CD4-positive, alpha-beta T cell treated with Interleukin-6 at 100 ng/mL for 8 hours (primary cell): ENCODE measurements at places on chromosomes 11 and 22.

DNA sequence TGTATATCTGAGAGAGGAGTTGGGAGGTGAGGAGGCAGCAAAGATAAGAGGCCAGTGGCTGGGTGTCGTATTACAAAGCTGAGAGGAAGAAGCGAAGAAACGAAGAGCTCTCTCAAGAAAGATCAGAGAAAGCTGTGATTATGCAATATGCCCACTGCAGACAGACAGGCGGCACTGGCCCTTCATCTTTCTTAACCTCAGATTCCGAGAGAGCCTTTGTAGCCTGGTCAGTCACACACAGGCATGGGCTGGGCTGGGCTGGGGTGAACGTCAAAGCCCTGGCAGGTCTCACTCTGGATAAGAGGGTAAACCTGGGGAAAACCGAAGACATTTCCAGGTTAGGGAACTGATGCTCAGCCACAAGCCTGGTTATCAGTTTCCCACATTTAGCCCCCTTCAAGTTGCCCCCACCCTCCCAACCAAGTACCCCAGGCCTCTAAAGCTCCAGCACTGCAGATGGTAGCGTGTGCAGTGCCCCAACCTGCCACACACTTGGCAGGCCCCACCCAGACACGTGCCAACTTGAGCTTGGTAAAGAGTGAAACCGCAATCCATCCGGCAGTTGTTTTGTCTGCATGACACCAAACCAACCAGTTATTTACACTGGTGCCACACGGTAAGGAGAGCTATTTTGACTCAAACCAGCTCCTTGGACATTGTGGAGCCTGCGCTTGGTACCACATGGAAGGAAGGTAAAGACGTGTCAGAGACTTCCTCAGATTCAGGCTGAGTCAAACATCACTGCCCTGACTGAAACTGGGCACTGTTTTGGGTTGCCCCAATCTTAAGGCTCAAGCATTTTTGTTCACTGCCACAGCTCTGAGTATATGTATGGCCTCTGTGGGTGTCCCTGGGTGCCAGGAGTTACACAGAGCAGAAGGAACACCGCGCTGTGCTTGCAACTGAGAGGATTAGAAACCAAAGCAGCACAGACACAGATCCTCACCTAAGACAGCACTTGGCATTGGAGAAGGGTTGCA, 135.9 kb downstream of the FDX1 start:
- no peak for DNase-seq

GRCh38 chr22:27682437-27682836, 119.1 kb downstream of the MN1 start:
- no peak for DNase-seq

GRCh38 chr22:46352691-46353386, 17.3 kb downstream of the TRMU start:
- no peak for DNase-seq

- no peak for DNase-seq
These were observed 21.6 kb downstream of the USH1C start for GRCh38 chr11:17522655-17523054.

- DNase-seq, result no peak
These were observed 20.0 kb downstream of the POLR3H start for GRCh38 chr22:41524251-41524661.

GRCh38 chr11:69372589-69373250, 78.8 kb downstream of the MYEOV start:
- no peak for DNase-seq

DNA sequence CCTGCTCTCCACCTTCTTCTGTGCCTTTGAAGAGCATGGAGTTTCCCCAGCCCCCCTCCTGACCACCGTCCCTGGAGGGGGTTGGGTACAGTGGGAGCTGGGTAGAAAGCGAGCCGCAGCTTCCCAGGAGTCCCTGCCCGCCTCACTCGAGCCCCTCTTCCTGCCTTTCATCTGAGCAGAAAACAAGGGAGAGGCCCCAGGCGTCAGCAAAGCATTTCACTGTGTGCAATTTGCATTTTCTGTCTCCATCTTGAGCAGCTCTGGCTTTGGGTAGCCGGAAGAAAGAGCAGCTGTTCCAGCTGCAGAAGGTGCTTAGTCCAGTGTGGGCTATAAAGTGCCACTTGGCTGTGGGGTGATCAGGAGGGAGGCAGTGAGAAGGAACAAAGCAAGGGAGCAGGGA, 229.7 kb downstream of the CEP164 start:
- DNase-seq, result no peak

- no peak for DNase-seq
These were observed 42.9 kb downstream of the TPBGL start for GRCh38 chr11:75283391-75283931.

DNA sequence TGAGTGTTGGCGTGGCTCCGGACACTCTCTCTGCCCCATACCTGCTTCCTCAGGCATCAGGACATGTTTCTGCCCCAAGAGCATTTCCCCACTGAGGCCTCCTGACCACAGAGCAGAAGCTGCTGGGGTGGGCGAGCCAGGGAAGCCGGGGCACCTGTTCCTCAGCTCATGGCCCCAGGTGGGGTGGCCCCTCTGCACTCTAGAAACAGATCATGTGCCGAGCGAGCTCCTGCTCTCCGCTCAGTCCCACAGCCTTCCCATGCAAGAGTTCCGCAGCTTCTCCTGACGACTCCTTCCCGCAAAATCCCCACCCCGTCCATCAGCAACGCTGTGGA, 22.4 kb upstream of the PANX2 start:
- no peak for DNase-seq

DNA sequence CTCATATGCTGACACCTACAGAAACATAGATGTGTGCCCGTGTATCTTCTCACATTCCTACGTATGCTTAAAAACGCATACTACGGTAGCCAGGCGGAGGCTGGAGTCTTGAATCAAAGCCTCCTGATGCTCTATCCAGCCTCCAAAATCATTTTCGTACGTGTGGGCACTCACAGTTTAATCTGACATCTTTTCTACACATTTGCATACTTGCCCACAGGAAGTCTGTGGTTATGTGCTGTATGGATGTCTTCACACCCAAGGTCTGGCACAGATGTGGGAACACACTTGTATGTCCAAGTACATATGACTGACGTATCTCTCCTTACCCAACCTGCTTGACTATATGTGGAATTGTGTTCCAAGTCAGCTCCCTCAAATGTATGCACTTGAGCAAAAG, 561.8 kb upstream of the CADM1 start:
- no peak for DNase-seq

GRCh38 chr11:118088531-118088930, 1.8 kb upstream of the SMIM35 start:
- DNase-seq, result no peak

GRCh38 chr11:31788085-31788484, 23.0 kb downstream of the PAX6 start:
- DNase-seq, result no peak

- DNase-seq, result no peak
These were observed 44.5 kb downstream of the PARVG start for GRCh38 chr22:44225091-44225689.

GRCh38 chr22:43792905-43793304, 19.2 kb downstream of the EFCAB6 start:
- DNase-seq, result no peak

DNA sequence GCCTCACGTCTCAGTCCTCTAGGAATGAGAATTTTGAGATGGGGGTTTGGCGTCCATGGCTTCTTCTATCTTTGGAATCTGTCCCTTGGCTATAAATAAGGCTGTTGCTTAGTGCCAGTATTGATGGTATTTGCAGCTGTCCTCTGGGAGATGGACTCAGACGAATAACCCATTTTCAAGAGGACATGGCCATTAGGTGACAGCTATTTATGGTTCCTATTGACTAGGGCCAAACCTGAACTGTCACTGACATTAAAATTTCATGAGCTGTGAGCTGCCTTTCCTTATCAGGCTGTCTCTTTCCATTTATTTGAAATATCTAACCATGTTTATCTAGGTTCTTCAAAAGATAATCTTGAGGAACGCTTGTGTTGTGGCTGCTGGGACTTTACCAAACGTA, 92.7 kb downstream of the NAV2 start:
- no peak for DNase-seq

DNA sequence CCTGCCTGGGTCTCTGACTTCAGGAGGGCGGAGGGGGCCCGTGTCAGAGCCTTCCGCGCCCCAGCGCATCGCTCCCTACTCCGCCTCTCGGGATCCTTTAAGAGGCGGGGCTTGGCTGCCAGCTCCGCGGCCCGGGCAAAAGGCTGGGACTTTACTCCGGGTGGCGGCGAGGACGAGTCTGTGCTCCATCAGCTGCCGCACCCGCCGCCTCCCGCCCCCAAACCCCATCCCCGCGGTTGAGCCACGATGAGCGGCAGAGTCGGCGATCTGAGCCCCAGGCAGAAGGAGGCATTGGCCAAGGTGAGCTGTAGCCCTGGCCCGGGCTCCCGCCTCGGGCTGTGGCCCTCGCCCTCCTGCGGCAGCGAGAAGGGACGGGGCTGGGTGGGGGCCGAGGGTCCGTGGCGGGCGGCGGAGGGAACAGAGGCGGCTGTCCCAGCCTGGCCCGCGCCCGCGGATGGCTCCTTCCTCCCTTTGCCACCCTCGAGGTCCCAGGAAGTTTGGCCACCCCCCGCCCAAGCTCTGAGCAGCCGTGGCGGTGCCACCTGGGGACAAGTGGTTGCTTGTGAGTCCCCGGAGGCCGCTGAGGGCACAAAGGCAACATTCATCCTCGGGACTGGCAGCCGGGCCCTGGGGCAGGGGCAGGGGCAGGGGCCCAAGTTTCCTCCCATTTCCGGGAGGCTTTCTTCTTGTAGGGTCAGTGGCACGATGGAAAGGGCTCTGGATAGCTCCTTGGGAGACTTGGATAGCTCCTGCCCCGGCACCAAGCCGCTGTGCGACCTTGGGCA, at the start of gene SEC14L2:
SEC14L2 (plus strand) TSS at position 148 of the 785 bp plus-strand sequence; CDS start at position 247, 99 bp downstream.
- DNase-seq, result peak; percentile 39

DNA sequence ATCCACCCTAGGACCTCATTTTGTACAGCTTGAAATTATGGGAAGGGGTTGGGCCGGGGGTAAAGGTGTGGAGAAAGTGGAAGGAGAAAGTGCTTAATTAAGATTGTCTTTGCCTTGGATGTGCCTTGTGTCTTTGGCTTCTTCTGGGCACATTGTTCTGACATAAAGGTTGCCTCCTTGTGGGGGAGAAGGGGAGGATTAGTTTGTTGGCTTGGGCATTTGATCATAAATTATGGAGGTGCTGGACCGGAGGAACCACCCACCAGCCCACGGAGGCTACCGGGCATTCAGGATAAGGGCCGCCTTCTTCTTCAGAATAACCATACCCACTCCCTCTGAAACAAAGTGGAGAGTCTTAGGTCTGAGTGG, 1.3 kb downstream of the PAFAH1B2 start:
- DNase-seq, result no peak

GRCh38 chr22:40243891-40244290, 66.2 kb downstream of the TNRC6B start:
- peak; percentile 39 for DNase-seq

DNA sequence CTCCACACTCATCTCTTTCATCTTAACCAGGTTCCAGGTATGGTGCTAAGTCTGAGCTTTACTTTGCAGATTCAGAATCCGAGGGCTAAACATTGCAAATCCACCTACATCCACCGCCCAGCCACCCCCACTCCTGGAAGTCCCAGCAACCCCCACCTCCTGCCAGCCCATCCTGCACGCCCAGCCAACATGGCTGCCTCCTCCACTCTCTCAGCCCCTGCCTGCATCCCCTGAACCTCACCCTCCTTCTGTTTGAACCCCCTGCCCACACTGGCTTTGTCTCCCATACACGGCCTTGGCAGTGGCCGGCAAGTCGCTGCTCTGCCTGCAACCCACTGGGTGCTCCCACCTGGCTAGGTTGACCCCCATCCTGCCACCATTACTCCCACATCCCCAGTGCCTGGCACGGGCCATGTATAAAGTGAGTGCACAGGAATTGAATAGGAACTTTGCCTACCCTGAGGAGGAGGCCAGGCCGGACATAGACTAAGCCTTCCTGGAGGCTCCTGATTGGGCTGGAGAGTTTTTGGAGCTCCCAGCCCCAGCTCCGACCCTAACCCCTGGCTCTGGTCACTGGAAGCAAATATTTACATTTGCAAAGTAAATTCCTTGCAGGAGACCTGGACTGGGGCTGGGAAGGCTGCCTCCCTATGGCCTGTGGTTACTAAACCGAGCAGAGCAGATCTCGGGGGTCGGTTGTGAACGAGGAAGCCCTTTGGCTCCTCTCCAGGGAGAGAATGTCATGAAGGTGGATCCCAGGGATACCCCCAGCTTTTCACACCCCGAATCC, 14.4 kb downstream of the EMID1 start:
- DNase-seq, result no peak

- no peak for DNase-seq
These were observed 56.3 kb upstream of the DDI1 start for GRCh38 chr11:103980108-103980507.

DNA sequence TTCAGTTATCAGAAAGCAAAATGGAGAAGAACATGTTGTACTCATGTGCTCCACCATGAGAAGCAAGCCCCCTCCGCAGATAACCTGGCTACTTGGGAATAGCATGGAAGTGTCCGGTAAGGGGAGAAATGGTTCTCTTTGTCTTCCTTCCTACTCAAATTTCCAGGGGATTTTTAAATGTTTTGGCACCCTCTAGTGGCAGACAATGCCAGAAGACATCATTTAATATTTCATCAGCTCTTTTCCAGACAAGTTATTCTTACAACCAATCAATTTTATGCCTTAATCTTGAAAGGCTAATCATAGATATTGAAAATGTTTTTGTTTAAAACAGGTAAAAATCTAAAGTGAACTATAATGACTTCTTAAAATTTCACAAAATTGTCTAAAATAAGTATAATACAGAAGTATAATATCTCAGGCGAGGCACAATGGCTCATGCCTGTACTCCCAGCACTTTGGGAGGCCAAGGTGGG, 15.7 kb downstream of the CRTAM start:
- DNase-seq, result peak; percentile 66

DNA sequence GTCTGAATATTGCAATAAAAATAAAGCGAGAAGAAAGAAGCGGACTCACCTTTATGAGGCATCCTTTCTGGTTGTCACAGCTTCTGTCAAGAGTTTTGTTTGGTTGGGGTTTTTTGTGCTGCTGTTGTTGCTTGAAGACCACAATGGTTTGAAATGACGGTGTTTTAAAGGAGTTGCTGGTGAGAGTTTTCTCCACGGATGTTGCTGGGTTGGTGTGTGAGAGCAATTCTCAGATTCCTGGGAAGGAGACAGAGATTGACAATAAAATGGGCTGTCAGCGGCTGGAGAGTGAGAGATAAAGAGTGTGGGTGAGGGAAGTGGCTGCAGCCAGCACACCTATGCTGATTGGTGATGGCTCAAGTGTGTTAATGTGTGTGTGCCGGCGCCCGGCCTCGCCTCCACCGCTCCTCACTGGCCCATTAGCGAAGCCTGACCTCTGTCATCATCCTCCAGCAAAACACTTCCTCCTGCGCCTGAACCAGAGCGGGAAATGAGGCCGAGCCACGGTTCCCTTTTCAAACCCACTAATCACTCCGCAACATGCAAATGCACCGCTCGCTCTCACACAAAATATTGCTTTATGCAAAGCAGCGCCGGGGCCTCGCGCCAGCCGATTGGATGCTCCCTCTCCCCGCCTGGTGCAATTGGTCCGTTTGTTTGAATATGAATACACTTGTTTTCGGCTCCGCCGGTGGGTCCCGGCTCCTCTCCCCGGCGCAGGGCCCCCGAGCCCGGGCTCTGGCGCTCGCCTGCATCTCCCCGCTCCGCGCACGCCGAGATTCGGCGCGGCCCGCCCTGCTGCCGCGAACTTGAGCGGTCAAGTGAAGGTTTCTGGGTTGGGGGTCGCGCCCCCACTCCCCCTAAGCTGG, at the start of gene PAX6:
PAX6 (minus strand) TSS at position 544 of the 869 bp plus-strand sequence. CDS start 4,911 bp downstream, outside the sequence.
- DNase-seq, result no peak

- no peak for DNase-seq
These were observed 58.3 kb downstream of the MRTFA start for GRCh38 chr22:40578171-40578570.

GRCh38 chr11:86219311-86220193, 25.0 kb upstream of the EED start:
- DNase-seq, result no peak

GRCh38 chr11:68938816-68939582, 35.3 kb downstream of the IGHMBP2 start:
- no peak for DNase-seq
